Fibroblast of skin of right biceps (primary cell): ENCODE measurements at places on chromosomes 7 and 10.

GRCh38 chr10:6164271-6165095 lies 38.2 kb upstream of the PFKFB3 start:
- DNase-seq: no peak

GRCh38 chr10:96374639-96374984 lies 15.8 kb upstream of the OPALIN start:
- DNase-seq: no peak

- peak; percentile 26 for DNase-seq
These were observed 98.7 kb downstream of the AUTS2 start for GRCh38 chr7:69696686-69697685.

DNA sequence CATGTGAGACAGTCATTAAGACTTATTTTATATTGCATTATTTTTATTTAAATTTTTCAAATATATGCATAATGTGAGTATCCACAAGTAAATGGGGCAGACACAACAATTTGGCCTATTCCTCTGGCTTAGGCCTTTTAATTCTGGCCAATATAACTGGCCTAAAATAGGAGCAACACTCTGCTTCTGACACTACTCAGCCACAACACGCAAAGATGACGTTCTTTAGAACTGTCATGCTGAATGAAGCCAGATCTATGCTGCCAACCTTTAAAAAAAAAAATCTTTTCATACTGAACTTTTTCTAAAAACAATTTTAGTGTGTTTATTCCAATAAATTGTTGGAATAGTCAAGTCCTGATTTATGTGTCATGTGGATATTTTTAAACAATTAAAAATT lies 355.0 kb upstream of the BMPER start:
- no peak for DNase-seq

DNA sequence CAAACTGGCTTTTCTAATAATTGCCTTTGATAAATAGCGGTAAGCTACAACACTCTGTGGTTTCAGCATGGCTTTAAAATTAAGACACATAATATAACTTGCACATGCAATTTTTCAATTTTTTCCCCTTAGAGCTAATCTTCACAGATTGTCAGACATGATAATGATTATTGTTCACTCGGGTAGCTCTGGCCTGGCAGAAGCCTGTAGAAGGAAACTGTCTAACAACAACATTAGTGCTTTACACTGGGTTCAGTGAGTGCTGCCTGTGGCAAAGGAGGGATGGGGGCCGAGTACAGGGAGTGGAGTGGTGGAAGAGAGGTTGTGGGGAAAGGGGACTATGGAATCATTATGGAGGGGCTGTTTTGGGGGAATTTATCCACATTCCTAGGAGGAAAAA lies 67.2 kb upstream of the AUTS2 start:
- DNase-seq: no peak

GRCh38 chr7:140696024-140696679 lies 356 bp upstream of the NDUFB2 start:
- peak; percentile 93 for DNase-seq

DNA sequence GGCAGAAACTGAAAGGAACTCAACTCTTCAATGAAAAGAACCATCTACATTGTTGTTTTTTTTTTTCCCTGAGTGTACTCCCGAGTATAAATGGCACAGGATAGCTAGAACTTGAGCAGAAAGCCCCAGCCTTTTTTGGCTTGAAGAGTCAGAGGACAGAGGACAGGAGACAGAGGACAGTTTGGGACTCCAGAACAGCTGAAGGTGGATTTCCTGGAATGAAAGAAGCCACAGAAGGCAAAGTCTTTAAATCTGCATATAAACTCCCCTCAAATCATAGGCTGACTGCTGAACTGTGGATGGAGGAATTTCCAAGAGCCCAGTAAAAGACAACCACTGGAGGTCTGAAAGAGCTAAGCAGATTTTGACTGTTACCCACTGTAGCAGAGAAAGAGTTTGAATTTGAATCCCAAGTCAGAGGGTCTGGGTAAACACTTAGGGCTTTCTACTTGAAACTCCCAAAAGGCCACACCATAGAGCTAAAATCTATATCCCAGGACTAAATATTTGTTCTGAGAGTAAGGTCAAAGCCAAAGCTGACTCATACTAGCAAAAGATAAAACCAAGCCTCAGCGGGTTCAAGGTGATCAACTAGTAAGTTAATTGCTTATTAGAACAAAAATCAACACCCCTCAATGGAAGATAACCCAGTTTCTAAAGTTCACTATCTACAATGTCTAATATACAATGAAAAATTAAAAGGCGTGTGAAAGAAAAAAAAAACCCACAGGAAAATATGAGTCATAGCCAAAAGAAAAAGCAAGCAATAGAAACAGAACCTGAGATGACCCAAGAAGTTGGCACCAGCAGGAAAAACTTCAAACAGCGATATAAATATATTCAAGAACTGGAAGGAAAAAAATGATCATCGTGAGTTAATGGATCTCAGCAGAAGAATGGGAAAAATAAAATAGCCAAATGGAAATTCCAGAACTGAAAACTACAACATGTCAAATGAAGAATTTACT lies 1.8 kb upstream of the OPN1SW start:
- DNase-seq: peak; percentile 36

- no peak for DNase-seq
These were observed 81.6 kb downstream of the DNAJB6 start for GRCh38 chr7:157418204-157419034.

- peak; percentile 74 for DNase-seq
These were observed at the start of gene EMX2 for GRCh38 chr10:117542706-117543224. Gene EMX2, plus strand, starts transcription at chr10:117542746. Its CDS starts 522 bp downstream, at chr10:117543268.

- peak; percentile 42 for DNase-seq
These were observed 71.7 kb downstream of the ICA1 start for GRCh38 chr7:8190119-8190895.

DNA sequence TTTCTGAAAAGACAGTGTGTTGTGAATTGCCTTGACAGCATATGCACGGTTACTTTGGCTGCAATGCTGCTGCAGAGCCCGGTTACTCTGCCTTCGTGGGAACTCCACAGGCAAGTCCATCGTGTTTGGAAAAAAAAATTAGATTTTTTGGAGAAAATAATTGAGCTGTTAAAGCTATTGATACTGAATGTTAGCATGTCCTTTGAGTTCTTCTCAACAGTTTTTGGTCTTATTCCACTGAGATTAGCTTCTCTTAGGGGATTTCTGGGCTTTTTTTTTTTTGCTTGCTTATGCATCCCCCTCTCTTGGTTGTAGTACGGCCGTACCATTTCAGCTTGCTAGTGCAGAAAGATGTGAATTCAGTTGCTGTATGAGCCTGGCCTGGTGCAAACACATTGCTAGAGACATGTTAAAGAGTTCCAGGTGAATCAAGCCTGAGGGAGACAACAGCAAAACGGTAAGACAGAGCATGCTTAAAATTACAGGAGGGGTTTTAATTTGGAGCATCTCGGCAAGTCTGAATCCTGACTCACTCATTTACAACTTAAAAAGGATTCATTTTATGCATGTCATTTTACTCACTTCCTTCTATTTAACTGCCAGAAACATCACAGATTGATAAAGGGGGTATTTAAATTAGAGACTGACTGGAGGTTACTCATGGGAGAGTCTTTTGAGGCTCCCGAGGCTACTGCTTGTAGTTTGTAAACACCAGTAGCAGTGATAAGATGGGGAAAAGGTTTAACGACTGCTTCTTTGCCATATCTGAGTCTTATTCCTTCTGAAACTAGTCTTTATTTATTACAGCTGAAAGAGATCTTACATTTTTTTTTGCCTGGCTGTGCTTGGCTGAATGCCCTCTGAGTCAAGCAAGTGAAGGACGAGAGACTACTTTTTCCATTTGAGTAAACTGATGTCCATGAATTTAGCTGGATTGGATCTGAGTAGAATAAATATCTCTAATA lies 113.7 kb downstream of the CDK14 start:
- peak; percentile 65 for DNase-seq

- DNase-seq: peak; percentile 47
These were observed 3.4 kb downstream of the PDGFA start for GRCh38 chr7:516216-516605.

DNA sequence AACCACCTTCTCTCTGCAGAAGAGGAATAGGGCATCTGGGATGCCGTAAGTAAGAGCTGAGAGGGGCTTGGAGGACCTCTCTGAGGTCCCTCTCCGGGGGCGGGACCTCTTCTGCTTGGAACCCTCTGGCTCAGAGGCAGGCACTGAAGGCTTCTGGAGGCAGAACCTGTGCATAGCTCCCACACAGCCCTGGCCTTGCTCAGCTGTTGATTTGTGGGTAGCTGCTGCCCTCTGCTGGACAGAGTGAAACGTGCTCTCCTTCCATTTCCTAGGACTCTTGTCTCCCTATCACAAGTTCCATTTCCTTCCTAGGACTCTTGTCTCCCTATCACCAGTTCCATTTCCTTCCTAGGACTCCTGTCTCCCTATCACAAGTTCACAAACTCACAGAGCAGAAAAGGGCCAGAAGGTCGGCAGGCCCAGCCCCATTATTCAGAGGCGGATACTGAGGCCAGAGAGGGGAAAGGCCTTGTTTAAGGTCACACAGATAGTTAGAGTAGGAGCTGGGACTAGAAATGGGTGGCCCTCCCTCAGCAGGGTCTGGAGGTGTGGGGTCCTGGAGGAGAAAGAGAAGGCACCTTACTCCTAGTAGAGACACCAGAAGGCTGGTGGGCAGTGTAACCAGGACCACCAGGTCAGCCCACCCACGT lies 30.3 kb upstream of the GARS1 start:
- peak; percentile 75 for DNase-seq

GRCh38 chr7:26397796-26398426 lies 106.2 kb downstream of the SNX10 start:
- no peak for DNase-seq

GRCh38 chr10:79944428-79945395 lies 4.2 kb downstream of the SFTPD start:
- DNase-seq: no peak

DNA sequence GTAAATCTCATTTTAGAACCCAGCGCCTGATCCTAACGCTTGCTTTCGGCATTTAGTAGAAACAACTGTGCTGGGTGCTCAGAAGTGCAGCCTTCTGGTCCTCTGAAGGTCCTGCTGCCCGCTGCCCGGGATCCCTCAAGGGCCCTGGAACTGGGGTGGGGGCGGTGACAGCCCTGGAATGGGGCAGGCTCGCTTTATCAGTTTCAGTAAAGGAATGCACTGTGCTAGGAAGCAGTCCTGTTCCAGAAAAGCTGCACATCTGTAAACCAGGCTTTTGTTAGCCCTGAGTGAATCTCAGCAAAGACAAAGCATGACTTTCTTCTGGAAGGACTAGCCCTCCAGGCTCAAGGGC lies 254.6 kb downstream of the TNS3 start:
- DNase-seq: peak; percentile 41

DNA sequence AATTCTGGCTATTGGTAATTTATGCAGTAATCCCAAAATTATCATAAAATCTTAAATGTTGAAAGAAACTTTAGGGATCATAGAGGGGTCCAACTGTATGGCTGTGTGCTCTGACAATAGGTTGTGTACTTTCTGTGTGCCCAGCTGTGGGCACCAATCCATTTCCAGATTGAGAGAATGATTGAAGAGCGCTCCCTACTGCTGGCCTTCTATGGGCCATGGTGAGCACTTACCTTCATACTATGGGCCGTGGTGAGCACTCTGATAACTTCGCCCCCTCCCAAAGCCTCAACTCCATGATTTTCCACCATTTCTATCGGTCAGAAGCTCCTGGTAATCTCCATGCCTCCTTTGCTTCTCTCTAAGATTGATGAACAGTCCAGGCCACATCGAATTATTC lies 118.6 kb downstream of the STRA8 start:
- DNase-seq: no peak

GRCh38 chr10:90484518-90484917 lies 373.3 kb downstream of the HTR7 start:
- peak; percentile 36 for DNase-seq

DNA sequence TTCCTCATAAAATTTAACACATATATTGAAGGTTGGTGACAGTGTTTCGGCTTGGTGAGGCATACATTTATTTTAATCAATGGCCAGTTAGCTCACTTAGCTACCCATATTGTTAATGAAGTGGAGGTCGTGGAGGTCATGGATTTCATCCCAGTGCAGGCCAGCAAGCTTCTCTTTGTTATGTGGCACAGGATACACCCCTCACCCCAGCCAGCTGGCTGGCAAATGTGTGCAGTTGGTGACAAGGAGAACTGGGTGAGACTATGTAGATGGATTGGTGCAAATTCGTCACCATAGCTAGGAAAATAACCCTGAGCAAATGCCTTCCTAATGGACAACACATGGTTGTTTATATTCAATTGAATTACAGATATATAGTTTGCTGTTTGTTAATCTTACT lies 50.5 kb upstream of the FOXP2 start:
- no peak for DNase-seq

- DNase-seq: peak; percentile 47
These were observed 1.4 kb downstream of the ZMIZ1 start for GRCh38 chr10:79070081-79070605.

DNA sequence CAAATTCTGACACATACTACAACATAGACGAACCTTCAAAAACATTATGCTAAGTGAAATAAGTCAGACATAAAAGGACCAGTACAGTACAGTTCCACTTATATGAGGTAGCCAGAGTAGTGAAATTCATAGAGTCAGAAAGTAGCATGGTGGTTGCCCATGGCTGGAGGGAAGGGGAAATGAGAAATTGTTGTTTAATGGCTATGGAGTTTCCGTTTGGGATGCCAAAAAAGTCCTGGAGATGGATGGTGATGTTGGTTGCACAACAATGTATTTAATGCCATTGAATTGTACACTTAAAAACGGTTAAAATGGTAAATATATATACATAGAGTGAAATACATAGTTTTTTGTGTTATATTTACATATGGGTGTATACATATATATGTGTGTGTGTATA lies 2.1 kb upstream of the SLC37A3 start:
- DNase-seq: no peak

DNA sequence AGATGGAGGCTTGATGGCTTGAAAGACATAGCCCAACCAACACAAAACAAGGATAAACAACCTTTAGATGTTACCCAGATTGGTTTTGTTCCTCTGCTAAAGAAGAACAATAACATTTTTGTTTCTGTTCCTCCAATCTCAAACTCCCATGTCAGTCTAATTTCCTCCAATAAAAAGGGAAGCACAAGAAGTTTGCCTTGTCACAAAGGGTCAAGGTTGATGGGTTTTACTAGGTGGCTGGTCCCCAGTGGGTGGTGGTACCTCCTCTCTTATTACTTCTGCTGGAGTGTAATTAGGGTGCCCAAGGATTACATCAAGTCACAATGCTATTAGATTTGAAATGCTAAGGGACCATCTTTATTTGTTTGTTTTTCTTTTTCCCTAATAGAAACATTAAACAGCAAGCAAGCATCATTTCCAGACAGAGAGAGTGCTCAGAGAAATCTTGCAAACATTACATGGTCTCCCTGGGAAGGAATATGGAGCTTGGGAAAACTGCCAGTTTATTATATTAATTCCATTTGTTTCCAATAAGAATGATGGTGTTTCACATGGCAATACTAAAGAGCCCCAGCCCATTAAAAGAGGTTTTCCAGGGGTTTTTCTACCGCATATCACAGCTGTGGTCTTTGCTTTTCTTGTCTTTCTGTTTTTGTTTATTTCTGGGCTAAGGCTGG lies 78.3 kb upstream of the AOAH start:
- no peak for DNase-seq

- no peak for DNase-seq
These were observed 154.8 kb downstream of the DGKB start for GRCh38 chr7:14747701-14748100.

DNA sequence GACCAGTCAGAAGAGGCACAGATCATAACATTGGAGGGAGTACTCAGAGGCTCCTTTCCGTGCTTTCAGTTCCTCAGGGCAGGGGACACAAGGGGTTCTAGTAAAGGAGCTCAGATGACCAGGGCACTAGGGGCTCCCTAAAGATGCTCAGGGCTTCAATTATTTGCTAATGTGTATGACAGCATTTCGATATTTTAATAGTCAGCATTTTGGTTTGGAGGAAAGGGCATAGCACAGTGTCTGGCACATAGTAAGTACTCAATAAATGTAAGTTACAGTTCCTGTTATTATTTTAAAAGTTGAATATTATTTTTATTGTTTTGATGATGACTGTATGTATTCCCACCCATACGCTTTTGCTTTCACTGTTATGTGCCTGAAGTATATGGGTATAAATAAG lies 260.0 kb downstream of the REEP3 start:
- no peak for DNase-seq
